Head of caudate nucleus (tissue), 42 donors: ENCODE measurements at places on chromosomes 4 and X.

- no peak for DNase-seq
Measured at GRCh38 chr4:177485528-177485927, 43.3 kb upstream of the AGA start.

DNA sequence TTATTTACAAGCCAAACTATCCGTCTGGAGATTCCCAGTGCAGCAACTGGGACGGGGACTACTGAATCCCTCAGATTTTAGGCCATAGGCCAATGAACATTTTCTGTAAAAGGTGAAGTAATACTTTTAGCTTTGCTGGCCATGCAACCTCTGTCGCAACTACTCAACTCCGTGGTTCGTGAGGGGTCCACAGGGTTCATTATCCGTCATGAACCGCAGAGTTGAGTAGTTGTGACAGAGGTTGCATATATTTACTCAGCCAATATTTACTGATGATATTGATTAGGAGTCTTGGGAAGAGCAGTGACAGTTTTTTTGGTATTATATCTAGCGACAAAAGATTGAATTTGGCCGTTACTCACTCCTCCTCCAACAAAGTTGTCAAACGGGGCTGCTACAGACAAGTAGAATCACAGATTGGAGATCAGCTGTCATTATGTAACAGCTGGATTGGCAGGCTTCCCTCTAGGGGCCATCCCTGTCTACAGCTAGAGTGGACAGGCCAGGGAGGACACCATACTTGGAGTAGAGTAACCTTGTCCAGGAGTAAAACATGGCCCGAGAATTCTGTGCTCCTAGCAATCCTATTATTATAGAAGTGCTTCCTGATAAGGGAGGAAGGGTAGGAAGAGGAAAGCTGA is 37.2 kb upstream of the CD38 start:
- no peak for DNase-seq

GRCh38 chr4:152430507-152430906 is 105.4 kb downstream of the FBXW7 start:
- no peak for DNase-seq

- DNase-seq: no peak
Measured at GRCh38 chr4:22625311-22625710, 67.4 kb upstream of the GBA3 start.

DNA sequence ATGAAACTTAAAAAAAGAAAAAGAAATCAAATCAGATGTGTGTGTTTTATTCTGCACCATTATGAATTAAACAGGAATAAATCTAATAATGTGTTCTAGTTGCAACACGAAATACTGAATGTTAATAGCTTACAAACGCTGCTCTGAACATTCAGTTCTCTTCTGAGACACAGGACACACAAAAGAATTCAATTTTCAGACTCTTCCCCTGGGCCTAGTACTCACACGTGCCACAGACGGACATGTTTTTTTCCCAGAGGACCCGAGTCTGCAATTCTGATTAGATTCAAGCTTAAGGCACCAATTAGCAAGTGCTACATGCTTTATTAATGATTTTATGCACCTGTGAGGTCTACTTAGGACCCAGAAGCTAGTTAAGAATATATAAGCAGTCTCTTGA is 20.5 kb downstream of the C4orf54 start:
- no peak for DNase-seq

GRCh38 chr4:147535124-147535523 is 54.2 kb downstream of the EDNRA start:
- no peak for DNase-seq

DNA sequence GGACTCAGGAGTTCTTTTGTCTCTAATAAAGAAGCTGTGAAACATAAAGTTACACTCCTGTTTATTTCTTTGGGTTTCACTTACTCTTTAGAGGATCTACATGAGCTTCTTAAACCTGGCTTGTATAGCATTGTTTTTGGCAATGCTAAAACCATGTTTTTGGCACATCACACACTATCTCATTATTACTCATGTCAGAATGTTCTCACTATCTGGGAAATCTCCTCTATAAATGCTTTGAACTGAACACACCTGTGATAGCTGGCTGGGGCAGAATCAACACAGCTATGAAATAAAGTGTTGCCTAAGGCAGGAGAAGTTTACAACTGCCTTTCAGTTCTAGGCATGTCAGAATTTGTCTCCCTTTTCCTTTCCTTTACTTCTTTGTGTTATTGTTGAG is 52.6 kb downstream of the SULT1B1 start:
- no peak for DNase-seq

GRCh38 chr4:150714462-150715438 is 132.8 kb downstream of the MAB21L2 start:
- DNase-seq: no peak

- DNase-seq: peak; percentile 64
Measured at GRCh38 chr4:173301518-173302201, 32.5 kb downstream of the HMGB2 start.

DNA sequence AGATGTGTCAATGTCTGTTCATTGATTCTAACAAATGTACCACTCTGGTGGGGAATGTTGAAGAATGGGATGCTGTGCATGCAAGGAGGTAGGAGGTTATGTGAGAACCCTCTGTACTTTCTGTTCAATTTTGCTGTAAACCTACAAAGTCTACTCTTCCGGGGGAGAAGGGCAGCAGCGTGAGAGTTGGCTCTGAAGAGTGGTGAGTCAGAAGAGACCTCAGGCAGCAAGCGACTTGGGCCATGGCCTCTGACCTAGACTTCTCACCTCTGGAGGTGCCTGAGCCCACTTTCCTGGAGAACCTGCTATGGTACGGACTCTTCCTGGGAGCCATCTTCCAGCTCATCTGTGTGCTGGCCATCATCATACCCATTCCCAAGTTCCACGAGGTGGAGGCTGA is 26.7 kb downstream of the MANBA start:
- DNase-seq: no peak

DNA sequence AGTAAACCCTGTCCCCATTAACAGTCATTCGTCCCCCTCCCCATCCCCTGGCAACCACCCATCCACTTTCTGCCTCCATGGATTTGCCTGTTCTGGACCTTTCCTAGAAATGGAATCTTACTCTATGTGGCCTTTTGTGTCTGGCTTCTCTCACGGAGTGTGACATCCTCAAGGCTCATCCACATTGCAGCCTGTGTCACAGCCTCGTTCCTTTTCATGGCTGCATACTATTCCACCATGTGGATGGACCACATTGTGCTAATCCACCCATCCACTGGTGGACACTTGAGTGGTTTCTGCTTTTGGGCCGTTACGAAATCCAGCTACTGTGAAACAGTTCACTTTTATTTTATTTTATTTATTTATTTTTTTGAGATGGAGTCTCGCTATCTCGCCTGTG is 8.1 kb upstream of the PPP2R3B start:
- DNase-seq: no peak

DNA sequence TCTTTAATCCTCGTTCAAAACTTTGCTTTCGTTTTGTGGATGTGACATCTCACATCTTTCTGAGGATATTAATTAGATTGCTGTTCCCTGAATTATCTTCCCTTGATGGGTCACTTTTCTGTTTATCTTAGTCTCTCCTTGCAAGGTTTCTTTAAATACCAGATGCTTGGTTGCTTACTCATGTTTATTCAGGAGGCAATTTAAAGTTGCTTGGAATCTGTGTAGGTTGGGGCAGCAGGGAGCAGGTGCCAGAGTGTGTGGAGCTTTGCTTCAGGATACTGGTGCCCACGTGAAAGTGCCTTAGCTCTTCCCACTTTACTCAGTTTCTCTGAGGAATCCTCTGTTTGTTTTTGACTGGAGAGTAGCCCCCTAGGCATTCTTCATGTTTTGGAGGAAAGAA is 24.0 kb downstream of the ANAPC4 start:
- DNase-seq: no peak

GRCh38 chr4:57668621-57669020 is 558.4 kb upstream of the IGFBP7 start:
- DNase-seq: no peak

DNA sequence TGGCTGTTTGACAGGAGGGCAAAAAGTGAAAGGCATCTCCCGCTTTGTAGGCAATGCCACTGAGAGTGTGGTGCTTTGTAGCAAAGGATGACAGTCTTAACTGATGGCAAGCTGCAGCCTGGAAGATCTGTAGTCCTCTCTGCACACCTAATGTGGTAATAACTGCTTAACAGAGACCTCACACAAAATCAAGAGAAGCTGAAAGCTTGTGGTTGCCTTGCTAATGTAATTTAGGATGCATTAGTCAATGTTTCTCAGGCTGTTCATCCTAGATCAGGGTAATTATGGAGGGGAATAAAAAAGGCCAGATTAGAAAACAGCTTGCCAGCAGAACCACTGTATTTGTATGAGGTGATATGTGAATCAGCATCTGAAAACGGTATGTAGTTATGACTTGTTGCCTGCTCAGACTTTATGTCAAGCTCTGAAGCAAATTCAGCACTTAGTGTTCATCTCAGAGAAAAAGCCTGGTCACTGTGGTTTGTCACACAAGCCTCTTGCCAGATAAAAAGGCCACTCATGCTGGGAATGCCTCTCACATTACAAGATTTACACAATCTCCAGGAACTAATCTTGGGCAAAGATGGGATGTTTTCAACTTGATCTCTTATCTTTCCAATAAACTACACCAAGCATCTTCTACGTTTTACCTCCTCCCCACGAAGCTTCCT is 130.8 kb downstream of the ENOX2 start:
- DNase-seq: no peak

DNA sequence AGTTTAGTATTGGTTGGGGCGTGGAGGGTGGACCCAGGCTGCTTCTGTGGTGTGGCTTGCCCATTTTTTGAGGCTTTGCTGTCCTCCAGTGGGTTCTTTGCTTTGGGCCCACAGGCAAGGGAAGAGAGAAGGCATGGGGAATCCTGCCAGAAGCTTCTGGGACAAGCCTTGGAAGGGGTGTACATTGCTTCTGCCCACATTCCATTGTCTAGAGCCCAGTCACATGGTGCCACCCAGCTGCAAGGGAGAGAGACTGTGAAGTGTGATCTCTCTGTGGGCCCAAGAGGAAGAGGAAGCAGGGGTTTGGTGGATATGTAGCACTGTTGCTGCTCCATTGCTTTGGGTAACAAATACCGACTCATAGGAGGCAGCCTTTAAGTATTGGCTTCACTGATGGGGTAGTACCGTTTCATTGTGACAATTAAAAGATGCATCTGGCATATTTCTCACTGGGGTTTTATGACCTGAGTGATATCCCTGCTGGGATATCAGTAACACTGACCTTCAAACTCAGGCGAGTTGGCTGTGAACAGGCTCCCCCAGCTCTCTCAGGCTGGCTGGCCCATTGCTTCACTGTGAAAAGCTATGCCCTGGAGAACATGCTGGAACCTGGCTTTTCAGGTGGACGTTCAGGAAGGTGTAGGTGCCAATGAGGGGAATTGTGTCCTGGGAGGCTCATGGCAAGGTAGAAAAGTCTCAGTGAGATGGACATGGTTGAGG is 85.9 kb downstream of the CLDN34 start:
- DNase-seq: peak; percentile 74

DNA sequence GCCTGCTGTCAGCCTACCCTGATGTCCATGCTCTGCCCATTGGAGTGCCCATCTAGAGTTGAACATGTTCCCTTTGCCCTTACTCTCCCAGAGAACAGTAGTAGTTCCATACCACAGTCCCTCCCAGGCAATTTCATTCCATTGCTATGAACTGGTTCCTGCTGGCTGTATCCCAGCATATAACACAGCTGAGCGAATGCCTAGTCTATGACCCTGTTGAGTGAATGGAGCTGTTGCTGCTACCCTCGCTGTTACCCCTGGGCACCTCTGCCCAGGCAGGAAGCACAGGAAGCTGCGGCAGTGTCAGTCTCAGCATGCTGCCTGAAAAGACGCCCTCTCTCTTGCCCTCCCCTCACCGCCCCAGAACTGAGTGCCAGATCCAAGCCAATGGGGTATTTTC is 73.3 kb downstream of the SOX3 start:
- no peak for DNase-seq

- no peak for DNase-seq
Measured at GRCh38 chr4:48827622-48828021, 3.3 kb upstream of the OCIAD1 start.
